Stomach (tissue), 19 donors: ENCODE measurements at places on chromosomes 16 and 17.

GRCh38 chr17:75238684-75239191 lies 22.7 kb downstream of the GGA3 start:
- H3K4me3 ChIP-seq: no peak overlapping the region
- peak; percentile 85 for DNase-seq

- H3K27me3 ChIP-seq: no peaks in the 10 kb centered on the region
- DNase-seq: no peak
Observed at GRCh38 chr17:67980456-67980855, 15.8 kb downstream of the C17orf58 start.

DNA sequence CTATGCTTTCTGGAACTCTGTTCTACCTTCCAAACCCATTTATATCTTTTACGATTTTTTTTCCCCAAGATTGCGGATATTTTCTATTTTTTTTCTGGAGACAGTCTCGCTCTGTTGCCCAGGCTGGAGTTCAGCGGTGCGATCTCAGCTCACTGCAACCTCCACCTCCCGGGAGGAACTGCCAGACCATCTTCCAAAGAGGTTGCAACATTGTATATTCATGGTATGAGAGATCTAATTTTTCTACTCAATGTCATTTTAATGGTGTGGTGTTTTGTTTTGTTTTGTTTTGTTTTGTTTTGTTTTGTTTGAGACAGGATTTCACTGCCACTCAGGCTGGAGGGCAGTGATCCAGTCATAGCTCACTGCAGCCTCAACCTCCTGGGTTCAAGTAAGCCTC lies 8.5 kb upstream of the BMERB1 start:
- no peaks in the 10 kb centered on the region for H3K36me3 ChIP-seq
- H3K4me3 ChIP-seq: no peak overlapping the region
- no peak overlapping the region for H3K27ac ChIP-seq
- no peaks in the 10 kb centered on the region for H3K27me3 ChIP-seq
- no peak for DNase-seq
- H3K4me1 ChIP-seq: peaks cover 14% of the 10 kb centered on the region

DNA sequence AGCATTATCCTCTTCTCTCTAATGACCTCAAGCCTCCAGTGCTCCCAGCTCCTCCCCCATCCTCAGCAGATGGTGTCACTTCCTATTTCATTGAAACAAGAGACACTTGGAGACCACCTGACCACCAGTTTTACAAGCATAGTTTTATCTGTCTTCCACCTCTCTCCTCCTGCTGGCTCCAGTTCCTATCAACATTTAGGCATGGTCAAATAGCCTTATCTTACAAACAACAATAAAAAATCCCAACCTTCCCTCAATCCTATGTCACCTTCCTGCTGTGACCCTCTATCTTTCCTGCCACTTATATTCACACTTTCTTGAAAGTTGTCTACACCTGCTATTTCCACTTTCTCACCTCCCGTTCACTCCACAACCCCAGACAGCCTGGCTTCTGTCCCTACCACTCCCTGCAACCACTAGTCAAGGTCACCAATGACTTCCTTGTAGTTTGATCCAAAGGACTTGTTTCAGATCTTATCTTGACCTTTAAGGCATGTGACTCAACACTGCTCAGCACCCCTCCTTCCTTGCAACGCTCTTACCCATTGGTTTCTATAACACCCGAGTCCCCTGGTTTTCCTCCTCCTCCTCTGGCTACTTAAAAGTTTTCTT lies 4.3 kb upstream of the NTN1 start:
- DNase-seq: peak; percentile 52
- peak overlapping the region; percentile 39 for H3K27ac ChIP-seq
- peaks cover 26% of the 10 kb centered on the region for H3K4me1 ChIP-seq
- no peaks in the 10 kb centered on the region for H3K36me3 ChIP-seq
- no peak overlapping the region for H3K4me3 ChIP-seq
- H3K27me3 ChIP-seq: peaks cover 16% of the 10 kb centered on the region

DNA sequence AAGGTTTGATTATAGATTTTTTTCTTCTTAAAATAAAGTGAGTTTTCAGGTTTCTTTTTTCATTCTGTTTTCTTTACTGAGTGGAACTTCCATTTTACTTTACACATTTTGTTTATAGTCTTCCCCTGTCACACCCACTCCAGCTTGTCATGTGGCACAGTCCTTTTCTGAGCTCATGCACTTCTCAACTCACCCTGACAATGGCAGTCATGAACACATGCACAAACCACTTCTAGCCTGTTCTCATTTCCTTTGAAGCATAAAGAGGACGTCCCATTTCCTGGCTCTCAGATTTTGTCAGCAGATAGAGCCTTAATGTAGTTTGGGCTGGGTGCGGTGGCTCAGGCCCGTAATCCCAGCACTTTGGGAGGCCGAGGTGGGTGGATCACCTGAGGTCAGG lies 168.0 kb downstream of the AHSP start:
- H3K27me3 ChIP-seq: no peaks in the 10 kb centered on the region
- H3K27ac ChIP-seq: no peak overlapping the region
- no peaks in the 10 kb centered on the region for H3K36me3 ChIP-seq
- H3K4me1 ChIP-seq: no peaks in the 10 kb centered on the region
- DNase-seq: peak; percentile 73
- H3K4me3 ChIP-seq: no peak overlapping the region

DNA sequence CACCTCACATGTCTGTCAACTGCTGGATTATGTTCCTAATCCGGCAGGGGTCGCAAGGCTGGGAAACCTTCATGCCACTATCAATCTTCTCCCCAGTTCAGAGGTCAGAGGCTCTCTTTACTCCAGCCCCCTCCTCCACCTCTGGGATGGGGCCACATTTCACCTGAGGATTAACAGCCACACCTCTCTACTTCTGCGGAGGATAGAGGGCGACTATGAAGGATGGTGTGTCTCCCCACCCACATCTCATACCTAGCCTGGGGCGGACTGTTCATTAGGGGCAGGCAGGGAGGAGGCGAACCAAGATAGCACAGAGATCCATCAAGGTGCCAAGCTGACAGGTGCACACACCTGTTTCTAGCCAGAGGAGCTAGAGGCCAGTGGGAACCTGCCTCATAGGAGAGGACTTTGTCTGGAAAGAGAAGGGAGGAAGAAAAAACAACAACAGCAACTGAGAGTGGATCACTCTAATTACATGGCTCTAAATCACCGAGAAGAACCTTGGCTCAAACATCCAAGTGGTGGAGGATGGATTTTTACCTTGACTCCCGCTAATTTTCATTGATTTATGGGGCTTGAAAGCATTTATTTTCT lies 41.9 kb upstream of the SKAP1 start:
- no peak overlapping the region for H3K4me3 ChIP-seq
- H3K27ac ChIP-seq: no peak overlapping the region
- no peak for DNase-seq

GRCh38 chr16:79723583-79724168 lies 123.1 kb upstream of the MAF start:
- H3K4me1 ChIP-seq: peaks cover 23% of the 10 kb centered on the region
- H3K27ac ChIP-seq: peak overlapping the region; percentile 48
- H3K4me3 ChIP-seq: no peak overlapping the region
- H3K36me3 ChIP-seq: no peaks in the 10 kb centered on the region

DNA sequence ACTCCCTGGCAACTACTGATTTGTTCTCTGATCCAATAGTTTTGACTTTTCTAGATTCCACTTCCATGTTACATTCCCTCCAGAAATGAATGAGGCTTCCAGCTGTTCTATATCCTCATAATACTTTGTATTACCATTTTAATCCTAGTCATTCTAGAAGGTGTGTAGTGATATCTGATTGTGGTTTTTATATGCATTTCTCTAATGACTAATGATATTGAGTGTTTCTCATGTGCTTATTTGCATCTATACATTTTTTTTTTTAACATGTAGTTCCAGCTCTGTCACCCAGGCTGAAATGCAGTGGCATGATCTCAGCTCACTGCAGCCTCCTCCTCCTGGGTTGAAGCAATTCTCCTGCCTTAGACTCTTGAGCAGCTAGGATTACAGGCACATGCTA lies 7.3 kb downstream of the ADGRG5 start:
- DNase-seq: no peak
- no peaks in the 10 kb centered on the region for H3K36me3 ChIP-seq
- H3K4me1 ChIP-seq: no peaks in the 10 kb centered on the region
- H3K27ac ChIP-seq: no peak overlapping the region
- H3K27me3 ChIP-seq: no peaks in the 10 kb centered on the region

DNA sequence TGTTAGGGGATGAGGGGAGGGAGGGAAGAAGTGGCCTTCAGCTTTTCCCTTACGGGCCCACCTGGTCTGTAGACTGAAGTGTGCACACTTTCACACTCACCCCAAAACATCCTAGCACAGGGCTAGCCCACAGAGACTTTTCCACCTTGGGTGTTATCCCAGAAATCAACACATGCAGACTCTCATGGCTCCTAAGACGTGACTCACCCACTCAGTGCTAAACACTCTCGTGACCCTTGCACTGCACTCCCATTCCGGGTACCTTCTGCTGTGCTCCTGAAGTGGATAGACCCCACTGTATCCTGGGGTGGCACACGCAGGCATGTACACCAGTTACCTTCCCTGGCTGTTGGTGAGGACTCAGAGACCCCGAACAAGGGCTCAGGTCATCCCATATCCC lies 23.0 kb upstream of the ABCC3 start:
- no peak overlapping the region for H3K4me3 ChIP-seq
- no peaks in the 10 kb centered on the region for H3K36me3 ChIP-seq
- no peak overlapping the region for H3K27ac ChIP-seq
- no peaks in the 10 kb centered on the region for H3K4me1 ChIP-seq

- peaks cover 9% of the 10 kb centered on the region for H3K4me1 ChIP-seq
- H3K27me3 ChIP-seq: no peaks in the 10 kb centered on the region
- peaks cover 40% of the 10 kb centered on the region for H3K36me3 ChIP-seq
Observed at GRCh38 chr17:29451121-29451742, 61.1 kb downstream of the TAOK1 start.

GRCh38 chr16:81745704-81746558 lies 33.2 kb upstream of the PLCG2 start:
- DNase-seq: peak; percentile 71
- no peaks in the 10 kb centered on the region for H3K27me3 ChIP-seq
- H3K4me3 ChIP-seq: peak overlapping the region; percentile 39
- H3K27ac ChIP-seq: peak overlapping the region; percentile 47

GRCh38 chr17:49521088-49521450 lies 26.0 kb downstream of the NGFR start:
- H3K4me3 ChIP-seq: no peak overlapping the region
- no peak for DNase-seq
- peaks cover 2% of the 10 kb centered on the region for H3K4me1 ChIP-seq
- no peak overlapping the region for H3K27ac ChIP-seq
- peaks cover 11% of the 10 kb centered on the region for H3K27me3 ChIP-seq

DNA sequence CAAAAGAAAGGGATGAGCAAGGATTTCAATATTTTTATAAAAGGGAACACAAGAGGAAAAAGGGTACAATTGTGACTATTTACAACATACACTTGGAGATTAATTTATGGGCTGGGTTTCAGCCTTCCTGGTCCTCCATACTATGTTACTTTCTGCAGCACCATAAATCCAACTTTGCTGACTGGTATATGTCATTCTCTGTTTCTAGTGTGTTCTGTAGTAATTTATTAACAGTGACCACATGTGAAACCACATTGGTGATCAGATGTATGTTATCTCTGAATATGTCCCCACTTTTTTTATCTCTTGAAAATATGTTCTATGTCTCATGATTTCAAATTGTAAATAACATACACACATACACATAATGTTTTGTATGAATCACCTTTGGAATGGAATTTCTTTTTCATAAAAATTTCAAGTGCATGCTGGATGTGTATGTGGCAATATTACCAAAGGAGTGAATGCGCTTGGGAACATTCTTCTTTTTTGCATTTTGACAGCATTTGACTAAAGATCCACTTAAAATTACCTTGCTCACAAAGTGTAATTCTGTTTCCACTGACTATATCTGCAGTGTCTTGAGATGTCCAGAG lies 2.9 kb upstream of the LYRM9 start:
- no peak overlapping the region for H3K27ac ChIP-seq
- peaks cover 21% of the 10 kb centered on the region for H3K4me1 ChIP-seq
- no peaks in the 10 kb centered on the region for H3K27me3 ChIP-seq
- no peaks in the 10 kb centered on the region for H3K36me3 ChIP-seq
- no peak overlapping the region for H3K4me3 ChIP-seq
- no peak for DNase-seq

DNA sequence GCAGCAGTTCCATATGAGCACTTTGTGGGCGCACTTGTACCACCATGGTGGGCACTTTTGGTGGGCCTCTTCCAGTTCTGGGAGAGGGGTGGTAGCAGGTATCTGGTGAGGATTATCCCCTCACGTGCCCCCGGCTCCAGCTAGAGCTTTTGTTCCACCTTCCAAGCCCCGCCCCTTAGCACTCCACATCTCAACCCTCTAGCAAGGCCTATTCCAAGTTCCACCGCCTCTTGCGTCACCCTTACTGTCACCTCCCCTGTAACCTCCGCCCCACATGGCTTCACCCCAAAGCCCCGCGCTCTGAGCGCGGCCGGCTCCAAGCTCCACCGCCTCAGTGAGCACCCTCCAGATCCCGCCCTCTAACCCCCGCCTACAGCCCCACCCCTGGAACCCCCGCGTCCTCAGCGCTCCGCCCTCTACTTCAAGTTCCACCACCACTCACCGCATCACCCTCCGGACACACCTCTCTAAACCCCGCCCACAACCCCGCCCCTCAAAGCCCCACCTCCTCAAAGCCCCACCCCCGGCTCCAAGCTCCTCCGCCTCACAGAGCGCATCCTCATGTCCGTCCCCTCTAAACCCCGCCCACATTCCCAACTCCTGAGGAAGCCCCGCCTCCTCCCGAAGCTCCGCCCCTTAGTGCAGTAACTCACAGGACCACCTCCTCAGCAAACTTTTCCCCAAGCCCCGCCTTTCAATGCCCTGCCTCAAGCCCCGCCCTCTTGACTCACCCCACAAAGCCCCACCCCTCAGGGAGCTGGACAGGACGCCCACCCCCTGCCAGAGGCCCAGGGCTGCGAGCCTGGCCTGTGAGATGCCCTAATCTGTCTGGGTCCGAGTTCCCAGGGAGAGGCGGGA lies 11.1 kb downstream of the SCN4A start:
- H3K27ac ChIP-seq: no peak overlapping the region
- no peaks in the 10 kb centered on the region for H3K27me3 ChIP-seq
- H3K36me3 ChIP-seq: no peaks in the 10 kb centered on the region

GRCh38 chr16:13245713-13246377 lies 344.4 kb downstream of the SHISA9 start:
- no peaks in the 10 kb centered on the region for H3K36me3 ChIP-seq
- no peaks in the 10 kb centered on the region for H3K27me3 ChIP-seq
- no peaks in the 10 kb centered on the region for H3K4me1 ChIP-seq
- DNase-seq: no peak

DNA sequence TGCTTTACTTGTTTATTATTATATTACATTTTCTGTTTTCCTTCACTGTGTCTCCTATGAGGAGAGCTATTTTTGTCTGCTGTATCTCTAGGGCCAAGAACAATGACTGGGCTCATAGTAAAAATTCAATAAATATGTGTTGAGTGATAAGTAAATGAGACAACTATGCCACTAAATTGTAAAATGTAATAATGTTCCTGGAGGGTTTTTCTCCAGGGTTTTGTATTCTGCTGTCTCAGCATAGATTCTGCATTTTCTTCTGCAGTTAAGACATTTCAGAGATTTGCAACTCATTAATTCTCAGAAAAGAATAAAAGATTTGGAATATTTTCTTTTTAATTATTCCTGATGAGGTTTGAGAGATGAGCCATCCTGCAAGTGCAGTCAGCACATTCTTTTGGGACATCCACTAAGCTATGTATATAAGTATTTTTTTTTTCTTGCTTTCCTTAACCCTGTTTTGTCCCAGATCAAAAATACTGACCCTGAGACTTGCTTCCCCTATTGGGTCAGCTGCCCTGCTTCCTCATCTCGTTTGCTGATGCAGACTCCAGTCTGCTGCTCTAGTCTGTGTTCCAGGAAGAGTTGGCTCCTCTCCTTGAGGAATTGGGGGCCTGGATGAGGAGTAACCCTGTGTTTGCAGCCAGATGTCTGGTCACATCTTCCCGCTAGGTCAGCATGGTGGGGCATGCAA lies 122.9 kb downstream of the ABCA8 start:
- H3K4me3 ChIP-seq: no peak overlapping the region
- no peaks in the 10 kb centered on the region for H3K4me1 ChIP-seq
- DNase-seq: peak; percentile 24
- no peaks in the 10 kb centered on the region for H3K27me3 ChIP-seq
- H3K36me3 ChIP-seq: no peaks in the 10 kb centered on the region
- H3K27ac ChIP-seq: no peak overlapping the region
